MG63 (cell line): ENCODE measurements at places on chromosomes 16 and 17. TPM values are rescaled to one million over a fixed set of nuclear protein-coding genes. Genes with fewer than 3 reads are reported as not detected.

Gene B4GALNT2
- 0.03 TPM in 1 of 2 replicates, not detected in the other for total RNA-seq

Gene FOXF1
- 8.9 and 13.0 TPM in 2 replicates for total RNA-seq

Gene TPSD1
- total RNA-seq: not detected in 2 replicates

Gene CDH13
- 0.89 TPM in 1 of 2 replicates, not detected in the other for total RNA-seq

Gene ADGRG1
- 1.4 and 1.6 TPM in 2 replicates for total RNA-seq

Gene CES5A
- not detected in 2 replicates for total RNA-seq

Gene PPP1R27
- total RNA-seq: not detected in 2 replicates

Gene RDM1
- 0.89 and 2.5 TPM in 2 replicates for total RNA-seq

Gene RARA
- total RNA-seq: 8.9 and 11.2 TPM in 2 replicates

GRCh38 chr17:82244413-82245133 is 15.7 kb downstream of the SLC16A3 start:
- DNase-seq: no peak

DNA sequence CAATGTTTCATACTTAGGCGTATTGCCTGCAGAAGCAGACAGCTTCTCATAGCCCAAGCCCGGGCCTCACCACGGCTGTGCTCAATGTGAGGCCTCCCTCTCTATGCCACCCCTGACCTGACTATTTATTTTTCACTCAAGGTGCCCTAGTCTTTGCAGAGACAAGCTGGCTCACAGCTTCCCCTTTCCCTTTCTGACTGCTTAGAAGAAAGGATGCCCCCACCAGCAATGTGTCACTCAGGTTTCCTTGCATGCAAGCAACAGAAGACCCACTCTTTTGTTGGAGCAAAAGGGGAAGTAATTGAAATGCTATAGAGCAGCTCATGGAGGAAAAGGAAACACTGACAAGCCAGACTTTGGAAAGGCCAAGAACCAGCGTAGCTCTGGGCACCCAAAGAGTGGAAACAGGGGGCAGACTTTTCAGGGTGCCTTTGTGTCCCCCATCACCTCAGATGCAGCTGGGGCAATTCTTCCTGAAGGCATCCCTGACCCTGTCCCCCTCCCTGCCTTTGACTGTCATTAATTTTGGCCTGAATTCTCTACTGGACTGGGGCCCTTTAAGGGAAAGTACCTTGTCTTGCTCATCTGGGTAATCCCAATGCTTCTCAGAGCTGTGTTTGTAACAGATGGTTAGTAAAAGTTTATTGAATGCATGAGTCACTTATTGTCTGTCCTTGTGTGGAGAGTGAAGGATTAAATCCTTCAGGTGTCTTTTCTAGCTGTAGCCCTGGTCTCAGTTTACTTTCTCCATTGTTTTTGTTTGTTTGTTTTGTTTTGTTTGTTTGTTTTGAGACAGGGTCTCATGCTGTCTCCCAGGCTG is 17.8 kb downstream of the RGS9 start:
- DNase-seq: no peak

DNA sequence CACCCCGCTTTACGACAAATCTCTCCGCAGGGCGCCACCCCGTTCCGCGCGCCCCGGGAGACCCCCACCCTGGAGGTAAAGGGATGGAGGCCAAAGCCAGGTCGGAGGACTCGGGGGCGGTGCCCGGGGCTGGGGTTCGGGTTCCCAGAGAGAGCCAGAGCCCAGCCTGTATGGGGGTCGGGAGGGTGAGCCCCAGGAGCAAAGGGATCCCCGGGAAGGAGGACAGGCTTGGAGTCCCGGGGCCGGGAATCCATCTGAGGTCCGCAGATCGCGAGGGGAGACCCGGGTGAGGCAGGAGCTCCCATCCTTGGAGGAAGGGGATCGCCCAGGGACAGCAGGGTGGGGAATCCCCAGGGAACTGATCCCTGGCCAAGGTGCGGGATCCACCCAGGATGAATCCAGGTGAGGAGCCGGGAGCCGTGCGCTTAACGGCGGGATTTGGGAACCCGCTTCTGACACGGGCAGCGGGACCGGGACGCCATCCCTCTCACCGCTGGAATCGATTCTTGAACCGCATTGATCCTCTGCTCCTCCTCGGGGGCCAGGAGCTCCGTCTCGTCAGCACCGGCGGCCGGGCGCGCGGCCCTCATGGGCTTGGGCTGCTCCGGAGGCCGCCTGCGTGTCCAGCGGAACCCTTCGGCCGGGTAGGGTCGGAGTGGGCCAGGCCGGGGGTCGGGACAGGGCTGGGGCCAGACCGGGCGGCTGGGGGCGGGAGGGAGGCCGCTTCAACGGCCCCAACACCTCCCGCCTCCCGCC is at the start of gene MMD:
Gene MMD (minus strand): TSS at position 657 of the 756 bp plus-strand sequence. CDS start 140 bp downstream, at position 517.
- DNase-seq: no peak

DNA sequence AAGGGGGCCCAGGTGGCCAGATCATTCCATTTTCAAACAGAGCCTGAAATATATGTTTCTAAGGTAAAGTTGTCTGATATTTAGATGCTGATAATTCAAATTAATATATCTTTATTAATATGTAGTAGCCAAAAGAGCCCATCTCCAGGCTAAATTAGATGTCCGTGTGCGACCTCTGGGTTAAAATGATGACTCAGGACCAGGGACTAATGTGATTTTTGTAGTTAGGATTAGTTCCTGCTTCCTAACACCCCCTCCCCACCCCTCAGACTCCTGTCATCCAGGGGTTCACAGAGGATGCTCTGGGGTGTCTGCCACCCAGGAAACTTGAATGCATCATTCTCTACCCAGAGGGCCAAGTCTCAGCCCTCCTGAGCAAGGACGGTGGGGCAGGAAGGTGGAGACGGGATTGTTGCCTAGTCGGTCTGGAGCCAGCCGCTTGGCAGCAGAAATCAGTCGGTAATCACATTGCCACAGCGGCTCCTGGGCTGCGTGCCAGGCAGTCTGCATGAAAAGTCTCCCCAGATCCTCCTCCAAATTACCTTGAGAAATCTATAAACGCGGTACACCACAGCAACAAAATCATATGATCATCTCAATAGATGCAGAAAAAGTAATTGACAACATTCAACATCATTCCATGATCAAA is 29.8 kb downstream of the CNGB1 start:
- peak; percentile 94 for DNase-seq

- DNase-seq: no peak
These were observed 14.9 kb downstream of the CHMP1A start for GRCh38 chr16:89642574-89642973.

GRCh38 chr17:80957461-80957941 is 34.1 kb upstream of the CHMP6 start:
- DNase-seq: no peak

DNA sequence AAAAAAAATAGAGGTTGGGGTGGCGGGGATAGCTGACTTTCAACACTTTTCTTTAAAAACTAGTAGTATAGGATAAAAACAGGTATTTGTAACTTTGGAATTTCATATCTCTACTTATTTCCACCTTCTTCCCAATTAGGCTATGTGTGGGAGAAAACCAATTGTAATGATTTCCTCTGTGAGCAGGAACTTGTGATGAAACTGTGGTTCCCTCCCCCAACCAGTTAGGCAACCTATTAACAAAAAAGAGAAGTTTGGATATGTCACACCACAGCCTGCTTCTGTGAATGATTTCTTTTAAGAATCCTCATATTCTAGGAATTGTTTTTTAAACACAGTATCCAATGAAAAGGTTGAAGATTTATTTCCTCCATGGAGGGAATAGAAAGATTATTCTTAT is 1.9 kb downstream of the IGSF6 start:
- no peak for DNase-seq

DNA sequence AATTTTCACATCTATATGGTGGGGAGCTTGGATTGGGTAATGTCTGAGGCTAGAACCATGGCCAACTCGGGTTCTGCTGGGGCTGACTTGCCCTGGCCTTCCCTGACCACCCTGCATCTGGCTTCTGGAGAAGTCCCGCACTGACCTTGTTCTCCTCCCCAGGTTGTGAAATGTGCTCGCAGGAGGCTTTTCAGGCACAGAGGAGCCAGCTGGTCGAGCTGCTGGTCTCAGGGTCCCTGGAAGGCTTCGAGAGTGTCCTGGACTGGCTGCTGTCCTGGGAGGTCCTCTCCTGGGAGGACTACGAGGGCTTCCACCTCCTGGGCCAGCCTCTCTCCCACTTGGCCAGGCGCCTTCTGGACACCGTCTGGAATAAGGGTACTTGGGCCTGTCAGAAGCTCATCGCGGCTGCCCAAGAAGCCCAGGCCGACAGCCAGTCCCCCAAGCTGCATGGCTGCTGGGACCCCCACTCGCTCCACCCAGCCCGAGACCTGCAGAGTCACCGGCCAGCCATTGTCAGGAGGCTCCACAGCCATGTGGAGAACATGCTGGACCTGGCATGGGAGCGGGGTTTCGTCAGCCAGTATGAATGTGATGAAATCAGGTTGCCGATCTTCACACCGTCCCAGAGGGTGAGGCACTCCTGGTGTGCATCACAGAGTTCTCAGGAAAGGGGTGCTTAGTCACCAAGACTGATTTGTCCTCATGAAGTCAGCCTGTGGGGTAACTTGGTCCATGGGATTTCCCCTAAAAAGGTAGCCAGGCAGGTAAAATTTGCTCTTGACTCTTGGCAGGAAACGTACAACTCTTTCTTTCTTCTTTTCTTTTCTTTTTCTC is 6.1 kb downstream of the NOD2 start:
- no peak for DNase-seq

- DNase-seq: no peak
These were observed 399.5 kb upstream of the TNRC6C start for GRCh38 chr17:77558846-77559626.

DNA sequence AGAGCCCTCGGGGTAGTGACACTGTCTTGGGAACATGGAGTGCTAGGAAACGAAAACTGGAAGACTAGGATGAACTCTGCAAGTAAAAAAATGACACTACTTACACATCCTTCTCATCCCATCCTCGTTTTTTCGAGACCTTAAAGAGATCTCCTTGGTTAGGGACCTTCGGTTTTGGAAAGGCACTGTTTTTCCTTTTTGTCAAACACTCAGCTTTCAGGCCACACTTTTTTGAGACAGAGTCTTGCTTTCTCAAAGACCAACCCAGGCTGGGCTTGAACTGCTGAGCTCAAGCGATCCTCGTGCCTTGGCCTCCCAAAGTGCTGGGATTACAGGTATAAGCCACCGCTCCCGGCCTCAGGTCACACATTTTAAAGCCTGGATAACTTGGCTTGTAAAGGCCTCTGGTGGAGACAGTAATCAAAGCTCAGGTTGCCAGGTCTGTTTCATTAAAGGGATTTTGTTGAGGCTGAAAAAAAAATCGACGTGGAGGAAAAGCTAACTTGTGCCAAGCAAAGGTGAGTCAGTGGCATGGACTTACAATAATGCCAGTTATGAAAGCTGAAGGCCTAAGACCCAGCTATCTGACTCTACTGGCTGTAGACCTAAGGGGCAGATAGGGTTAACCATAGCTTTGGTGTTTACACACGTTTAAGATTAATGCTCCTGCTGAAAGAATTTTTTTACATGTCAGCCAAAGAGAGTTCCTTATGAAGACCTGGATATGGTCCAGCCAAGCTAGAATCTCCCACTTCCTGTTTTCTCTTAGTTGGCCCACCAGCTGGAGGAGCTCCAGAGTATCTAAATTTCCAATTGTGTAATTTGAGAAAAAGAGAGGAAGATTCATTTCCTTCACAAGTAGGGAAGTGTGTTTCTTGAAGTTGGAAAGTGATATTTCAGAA is 823 bp downstream of the NBR1 start:
- DNase-seq: peak; percentile 76

DNA sequence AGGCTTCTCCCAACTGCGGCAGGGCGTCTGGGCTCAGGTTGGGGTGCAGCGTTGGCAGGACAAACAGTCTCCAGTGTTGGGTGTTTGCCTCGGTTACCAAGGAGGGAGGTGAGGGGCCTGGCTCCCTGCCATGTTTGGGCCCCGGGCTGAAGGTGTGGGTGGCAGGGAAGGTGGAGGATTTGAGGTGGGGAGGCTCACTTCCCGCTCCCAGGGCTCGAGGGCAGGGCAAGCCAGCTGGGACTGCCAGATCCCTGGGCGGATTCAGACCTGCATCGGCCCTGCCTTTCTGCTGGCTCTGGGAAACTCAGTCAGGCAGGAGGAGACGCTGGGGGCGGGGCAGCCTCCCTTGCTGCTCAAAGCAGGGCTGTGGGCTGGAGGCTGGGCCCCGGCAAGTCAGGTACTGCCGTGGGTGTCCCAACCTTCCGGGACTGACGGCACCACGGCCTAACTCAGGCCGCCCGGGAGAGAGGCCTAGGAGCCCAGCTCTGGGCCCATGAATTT is 31.3 kb upstream of the KRT17 start:
- DNase-seq: no peak

GRCh38 chr17:63447471-63448009 is 1.4 kb upstream of the CYB561 start:
- DNase-seq: peak; percentile 35

GRCh38 chr17:1574697-1575471 is 12.3 kb upstream of the PITPNA start:
- DNase-seq: no peak

DNA sequence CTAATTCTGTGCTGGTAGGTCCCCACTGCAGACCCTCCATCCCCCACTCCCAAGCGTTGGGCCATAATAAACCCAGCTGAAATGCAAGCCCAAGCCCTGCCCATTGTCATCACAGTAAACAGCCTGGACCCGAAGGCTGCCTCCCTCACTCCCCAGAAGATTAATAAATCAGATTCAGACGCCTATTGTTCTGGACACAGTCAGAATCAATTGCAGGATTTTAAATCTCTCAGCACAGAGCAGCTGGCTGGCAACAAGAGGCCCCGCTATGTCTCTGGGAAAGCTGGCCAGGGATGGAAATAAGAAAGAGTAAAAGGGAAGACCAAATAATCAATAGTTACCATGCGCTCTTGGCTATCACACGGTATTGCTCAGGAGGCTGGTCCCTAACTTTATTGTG is 93.9 kb downstream of the C17orf67 start:
- DNase-seq: no peak

DNA sequence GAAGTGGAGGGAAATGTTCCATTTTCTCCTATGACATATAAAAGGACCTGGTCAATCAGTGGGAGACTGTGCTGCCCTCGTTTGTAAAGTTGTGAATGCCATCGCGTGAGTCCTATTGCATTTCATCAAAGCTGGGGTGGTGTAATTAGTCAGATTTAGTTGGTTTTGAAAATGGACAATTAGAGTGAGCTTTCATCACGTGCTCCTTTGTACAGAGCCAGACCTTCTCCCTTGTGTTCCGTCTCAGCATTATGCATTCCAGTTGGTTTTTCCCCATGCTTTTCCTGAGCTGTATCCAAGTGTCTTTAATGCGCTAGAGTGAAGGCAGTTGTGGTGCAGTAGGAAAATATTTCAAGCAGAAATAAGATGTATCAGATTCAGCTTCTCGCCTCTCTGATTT is 10.4 kb downstream of the SEC14L1 start:
- DNase-seq: no peak

DNA sequence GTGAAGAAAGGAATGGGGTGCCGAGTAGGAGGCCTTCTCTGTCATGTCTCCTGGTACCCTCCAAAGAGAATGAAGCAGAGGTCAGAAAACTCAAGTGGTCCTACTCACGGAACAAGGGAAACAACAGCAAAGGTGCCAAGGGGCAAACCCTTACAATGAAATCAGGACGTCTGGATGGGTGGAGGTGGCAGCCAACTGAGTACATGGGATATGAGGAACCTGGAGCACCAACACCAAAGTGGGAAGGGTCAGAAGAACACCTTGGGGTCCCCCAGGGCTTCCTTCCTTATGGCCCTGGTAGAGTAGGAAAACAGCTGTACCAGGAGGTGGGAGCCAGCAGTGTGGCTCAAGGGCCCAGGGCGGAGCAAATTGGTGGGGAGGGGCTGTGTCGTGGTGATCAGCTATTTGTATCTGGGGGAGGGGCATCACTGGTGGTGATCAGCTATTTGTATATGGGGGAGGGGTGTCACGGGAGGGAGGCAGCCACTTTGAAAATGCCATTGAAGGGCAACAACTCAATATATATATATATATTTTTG is 643 bp downstream of the HIGD1B start:
- no peak for DNase-seq
